ENCODE measurements at places on chromosomes 6 and 20.

DNA sequence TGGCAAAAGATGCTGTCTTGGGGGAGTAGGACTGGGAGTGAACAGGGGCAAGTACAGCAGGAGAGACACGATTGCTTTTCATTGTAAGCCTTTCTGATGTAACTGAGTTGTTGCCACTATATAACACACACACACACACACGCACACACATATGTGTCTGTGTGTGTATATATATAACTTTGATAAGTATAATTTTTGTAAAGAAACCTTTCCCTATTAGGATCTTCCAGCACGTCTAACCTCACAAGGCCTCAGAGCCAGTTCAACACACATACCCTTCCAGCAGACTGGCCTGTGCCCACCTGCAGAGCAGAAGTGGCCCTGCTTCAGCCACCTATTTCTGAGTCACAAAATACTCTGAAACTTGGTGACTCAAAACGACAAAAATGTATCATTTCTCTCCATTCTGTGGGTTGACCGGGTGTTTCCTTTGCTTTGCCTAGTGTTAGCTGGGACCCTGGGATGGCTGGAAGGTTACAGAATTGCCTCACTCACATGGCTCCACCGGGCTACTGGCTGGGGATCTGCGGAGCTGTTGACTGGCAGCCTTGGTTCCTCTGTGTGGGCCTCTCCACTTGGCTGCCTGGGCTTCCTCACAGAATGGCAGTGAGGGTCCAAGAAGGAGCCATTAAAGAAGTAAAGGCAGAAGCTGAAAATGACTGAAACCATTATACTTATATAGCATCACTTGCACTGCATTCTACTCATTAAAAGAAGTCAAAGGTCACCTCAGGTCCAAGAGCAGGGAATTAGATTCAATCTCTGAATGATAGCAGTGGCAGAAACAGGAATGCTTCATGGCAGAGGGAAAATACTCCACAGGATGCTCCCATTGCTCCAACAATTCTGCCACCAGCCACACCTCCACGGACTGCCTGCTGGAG is 126.4 kb downstream of the BANF2 start:
- DNase-seq, result no peak

DNA sequence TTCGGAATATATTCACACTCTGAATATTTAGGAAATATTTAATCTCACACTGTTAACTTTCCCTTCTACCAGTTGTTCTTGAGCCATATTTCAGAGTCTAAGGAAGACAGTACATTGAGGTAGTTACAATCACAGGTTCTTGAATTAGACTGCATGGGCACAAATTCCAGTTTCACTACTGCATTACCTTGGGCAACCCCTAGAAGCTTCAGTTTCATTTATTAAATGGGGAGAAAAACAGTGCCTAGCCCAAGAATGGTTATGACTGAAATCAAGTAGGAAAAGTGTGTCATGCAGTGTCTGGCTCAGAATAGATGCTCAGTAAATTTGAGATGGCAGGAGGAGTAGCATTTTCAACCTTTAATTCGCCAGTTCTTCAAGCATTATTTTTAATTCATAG is 124.5 kb upstream of the SAMD5 start:
- DNase-seq, result no peak

DNA sequence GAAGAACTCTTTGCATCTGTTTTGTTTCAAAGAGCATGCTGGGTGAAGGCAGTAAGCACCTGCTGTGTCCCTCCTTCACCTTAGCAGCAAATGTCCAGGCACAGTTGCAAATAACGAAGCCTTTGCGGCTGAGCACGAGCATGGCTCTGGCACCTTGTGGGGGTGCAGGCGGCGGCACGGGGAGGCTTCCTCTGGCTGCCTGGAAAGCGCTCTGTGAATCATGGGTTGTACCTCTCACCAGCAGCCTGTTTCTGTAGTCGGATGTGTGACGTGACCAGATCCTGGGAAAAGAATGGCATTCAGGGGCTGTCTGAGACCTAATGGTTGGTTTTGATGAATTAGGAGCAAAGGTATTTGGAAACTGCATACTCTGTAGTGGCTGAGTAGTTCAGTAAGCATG is 144.8 kb downstream of the DTNBP1 start:
- no peak for DNase-seq

DNA sequence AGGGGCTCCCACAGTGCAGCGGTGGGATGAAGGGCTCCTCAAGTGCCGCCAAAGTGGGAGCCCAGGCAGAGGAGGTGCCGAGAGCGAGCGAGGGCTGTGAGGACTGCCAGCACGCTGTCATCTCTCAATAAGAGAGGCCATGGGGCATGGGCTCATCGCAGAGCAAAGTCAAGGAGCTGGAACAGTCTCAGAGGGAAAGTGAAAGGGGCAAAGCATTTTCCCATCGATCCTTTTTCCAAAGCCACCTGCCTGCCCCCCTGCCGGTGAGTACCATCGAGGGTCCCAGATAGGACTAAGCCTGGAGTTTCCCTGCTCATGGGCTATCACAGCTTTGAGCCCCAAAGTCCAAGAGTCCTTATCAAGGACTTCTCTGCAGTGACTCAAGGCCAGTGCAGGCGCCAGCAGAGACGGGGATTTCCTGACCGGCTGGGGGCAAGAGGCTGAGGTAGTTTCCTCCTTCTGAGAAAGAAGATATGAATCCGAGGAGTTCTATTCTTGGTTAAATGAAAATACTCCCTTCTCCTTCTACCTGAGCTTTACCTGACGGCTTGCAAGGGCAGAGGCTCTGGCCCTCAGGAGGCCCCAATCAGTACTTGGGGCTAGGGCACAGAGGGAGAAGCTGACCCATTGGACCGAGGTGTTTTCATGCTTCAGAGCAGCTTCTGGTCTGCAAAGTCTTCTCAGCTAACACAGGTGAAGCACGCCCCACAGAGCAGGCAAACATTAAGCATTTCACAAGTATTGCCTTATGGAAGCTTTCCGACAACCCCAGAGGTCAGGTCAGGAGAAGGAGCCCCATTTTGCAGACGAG is 22.6 kb downstream of the ETV7 start:
- DNase-seq, result no peak

GRCh38 chr6:119470893-119471542 is 121.5 kb upstream of the MAN1A1 start:
- no peak for DNase-seq

- no peak for DNase-seq
These were observed 437 bp upstream of the CDKAL1 start for GRCh38 chr6:20533746-20534294.

DNA sequence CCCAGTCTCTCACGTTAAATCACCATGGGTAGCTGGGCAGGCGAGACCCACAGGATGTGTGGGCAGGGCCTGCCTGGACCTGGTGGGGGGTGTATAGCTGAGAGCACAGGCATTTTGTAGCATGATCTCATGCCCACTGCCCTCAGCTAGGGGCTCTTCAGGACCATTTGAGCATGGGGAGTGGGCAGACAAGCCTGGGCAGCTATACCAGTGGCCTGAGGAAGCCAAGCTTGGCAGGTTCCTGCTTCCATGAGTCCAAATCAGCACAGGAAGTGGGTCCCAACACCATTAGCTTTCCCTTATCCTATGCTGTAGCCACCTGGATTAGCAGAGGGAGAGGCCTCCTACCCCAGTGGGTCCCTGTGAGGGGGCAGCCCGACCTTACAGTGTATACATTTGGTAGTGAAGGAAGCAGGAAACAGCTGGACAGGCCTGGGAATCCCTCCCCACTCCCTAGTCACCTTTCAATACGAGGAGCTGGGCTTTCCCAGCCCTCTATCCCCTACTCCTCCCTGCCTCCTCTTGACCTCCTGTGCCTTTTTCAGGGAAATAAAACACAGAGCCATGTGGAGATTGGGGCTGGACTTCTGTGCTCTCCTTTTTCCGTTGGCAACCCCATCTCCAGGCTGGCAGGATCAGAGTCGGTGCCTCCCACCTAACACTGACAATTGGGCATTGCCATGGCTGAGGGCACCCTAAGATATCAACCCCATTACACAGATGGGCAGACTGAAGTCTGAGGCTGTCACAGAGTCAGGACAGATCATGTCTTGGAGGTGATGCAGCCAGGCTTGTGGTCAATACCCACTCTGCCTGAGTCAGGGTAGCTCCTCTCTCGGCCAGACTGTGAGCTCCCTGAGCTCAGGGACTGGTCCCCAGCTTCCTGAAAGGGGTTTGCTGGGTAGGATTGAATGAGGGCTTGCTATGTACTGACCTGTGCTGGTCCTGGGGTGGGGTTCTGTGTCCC is 59.8 kb downstream of the MRPL14 start:
- DNase-seq, result no peak

DNA sequence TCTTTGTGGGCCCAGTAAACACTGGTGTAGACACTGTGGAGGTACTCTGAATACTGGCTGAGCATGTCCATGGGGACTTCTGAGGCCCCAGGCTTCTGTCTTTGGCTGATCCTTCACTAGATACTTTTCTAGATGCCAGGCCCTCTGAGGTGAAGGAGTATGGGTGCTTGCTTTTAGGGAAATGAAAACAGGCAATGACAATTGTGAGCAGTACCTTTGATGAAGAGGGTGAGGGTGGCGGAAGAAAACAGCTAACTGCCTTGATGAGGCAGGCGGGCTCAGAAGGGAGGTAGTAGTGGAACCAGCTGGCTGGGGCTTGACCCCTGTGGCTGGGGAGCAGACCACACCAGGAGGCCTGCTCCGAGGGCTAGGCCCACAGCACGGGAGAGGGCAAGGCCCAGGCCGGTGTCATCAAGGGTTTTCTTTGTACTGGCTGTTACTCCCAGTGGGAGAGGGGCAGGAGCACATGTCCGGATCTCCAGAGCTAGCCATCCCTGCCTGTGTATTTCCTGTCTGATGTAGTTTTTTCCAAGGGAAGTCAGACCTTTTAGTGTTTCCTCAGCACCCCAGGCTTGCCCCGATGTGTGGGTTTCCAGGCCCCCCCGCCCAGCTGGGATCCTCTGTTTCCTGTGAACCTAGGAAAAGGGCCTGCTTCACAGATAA is 3.9 kb downstream of the PLCG1 start:
- no peak for DNase-seq

GRCh38 chr6:14089224-14089623 is 28.3 kb upstream of the CD83 start:
- no peak for DNase-seq

DNA sequence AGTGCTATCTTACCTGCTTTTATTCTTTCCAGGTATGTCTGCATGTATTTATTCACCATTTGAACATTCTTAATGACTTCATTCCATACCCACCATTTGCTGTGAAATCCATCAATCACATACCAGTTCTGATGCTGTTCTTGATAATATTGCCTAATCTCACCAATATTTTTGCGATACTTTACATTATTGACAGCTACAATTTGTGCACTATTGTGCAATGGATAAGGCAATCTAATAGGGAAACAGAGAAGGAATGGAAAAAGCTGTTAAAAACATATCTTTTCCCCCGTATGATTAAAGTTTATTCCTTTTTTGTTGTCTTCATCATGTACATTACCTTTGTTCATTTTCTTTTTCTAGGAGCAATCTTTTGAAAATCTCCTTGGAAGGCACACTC is 23.3 kb upstream of the ZBTB24 start:
- DNase-seq, result no peak

GRCh38 chr6:84921891-84922290 is 157.5 kb upstream of the TBX18 start:
- DNase-seq, result no peak

DNA sequence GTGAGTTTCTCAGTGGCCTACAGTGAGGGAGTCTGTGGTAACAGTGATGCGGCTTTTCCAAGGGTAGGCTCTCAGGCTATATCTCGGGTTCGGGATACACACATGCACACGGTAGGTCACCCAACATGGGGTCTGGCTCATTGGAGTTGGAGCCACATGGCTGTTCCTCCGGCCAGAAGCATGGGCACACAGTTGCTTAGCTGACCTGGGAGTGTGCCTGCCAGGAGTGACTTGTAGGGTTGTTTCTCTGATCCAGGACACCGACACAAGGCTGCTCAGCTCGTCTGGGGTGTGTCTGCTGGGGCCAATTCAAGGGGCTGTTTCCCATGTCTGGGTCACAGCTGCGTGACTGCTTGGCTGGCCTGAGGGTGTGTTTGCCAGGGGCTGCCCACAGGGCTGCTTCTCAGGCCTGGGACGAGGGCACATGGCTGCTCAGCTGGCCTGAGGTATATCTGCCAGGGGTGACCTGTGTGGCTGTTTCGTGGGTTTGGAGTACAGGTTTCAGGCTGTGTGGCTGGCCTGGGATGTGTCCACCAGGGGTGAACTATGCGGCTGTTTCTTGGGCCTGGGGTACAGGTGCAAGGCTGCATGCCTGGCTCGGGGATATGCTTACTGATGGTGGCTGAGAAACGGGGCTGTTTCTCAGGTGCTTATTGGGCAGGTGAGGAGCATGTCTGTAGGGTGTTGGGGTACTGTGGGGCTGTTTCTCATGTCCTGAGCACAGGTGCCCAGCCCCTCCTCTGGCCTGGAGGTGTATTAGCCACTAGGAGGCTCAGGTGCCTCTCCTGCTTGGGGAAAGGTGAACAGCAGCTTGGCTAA is 15.2 kb downstream of the KIF25 start:
- DNase-seq, result no peak

- no peak for DNase-seq
These were observed 141.8 kb downstream of the TMEM200A start for GRCh38 chr6:130507666-130508028.

DNA sequence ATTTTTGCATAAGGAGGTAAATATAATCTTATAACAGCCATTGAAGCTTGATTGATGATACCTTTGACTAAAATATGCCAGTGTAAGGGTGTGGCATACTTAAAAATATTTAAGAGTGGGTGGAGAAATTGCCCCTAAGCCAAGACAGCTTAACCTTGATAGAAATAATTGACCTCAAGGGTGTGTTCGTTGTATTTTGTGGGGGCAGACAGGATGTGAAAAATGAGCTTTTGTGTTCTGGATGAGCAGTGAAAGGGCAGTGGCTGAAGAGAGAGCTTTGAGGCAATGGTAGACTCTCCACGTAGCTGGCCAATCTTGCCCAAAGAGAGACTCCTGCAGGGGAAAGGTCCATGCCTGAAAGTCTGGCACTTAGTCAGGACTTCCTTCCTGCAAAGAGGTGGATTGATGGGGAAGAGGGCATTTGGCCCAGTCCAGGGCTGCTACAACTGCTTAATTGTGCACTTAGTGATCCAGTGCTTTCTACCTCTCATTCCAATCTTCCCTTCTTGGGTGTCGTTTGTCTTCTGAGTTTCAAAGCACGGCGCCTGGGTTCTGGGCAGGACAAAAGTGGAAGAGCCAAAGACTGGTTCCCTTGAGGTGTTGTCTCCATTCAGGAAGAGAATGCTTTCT is 15.6 kb upstream of the CD109 start:
- DNase-seq, result no peak

GRCh38 chr6:24997905-24998304 is 62.1 kb upstream of the RIPOR2 start:
- DNase-seq, result no peak

DNA sequence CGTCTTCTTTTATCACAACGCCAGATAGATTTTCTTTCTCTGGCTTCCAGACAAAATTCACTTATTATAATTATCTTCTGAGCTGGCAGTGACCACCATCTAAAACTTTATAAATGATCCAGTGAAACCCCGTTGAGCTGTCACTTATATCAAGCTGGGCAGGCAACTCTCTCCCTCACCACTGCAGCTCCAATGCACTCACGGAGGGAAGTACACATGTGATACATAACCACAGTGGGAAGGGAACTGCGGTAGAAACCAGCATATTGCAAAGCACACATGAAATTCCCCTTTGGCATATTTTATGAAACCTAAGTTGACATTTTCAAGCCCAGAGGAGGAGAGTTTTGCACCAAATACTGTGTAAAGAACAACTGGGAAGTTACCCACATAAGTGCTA is 536.9 kb downstream of the HACE1 start:
- DNase-seq, result no peak

GRCh38 chr20:33568868-33569801 is 79.2 kb downstream of the CBFA2T2 start:
- DNase-seq, result no peak
